ENCODE measurements at places on chromosomes 11 and 22.

DNA sequence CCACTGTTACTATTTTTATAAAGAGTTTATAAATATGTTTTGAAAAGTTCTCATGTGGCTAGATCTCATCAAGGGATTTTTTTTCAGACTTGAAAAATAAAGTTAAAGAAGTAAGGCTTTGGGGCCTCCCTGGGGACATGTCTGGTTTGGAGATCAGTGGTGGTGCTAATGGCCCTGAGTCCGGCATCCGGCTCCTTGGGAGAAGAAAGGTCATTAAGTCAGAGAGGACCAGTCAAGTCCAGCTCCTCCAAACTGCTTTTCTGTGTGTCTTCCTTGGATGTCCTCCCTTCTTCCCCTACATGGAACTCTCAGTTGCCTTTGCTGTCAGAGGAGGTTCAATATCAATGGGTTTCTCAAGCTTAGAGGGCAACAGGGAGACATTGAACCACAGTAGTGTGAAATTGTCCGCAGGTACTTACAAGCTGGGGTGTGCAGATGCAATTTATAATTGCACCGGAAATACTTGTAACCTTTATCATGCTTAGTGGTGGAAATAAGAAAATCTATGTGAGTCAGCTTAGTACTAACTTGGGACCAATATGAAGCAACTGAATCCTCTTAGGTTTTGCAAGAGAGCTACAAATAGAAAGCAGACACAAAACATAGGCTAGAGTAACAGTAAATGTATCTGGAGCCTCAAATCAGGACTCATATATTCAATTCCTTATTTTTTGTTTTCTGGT is 144.3 kb downstream of the TEAD1 start:
- DNase-seq: peak; percentile 76

GRCh38 chr11:121661880-121662486 is 209.2 kb upstream of the SORL1-AS1 start:
- DNase-seq: peak; percentile 88

- DNase-seq: no peak
Measured at GRCh38 chr22:44728761-44729324, 23.5 kb upstream of the ARHGAP8 start.

DNA sequence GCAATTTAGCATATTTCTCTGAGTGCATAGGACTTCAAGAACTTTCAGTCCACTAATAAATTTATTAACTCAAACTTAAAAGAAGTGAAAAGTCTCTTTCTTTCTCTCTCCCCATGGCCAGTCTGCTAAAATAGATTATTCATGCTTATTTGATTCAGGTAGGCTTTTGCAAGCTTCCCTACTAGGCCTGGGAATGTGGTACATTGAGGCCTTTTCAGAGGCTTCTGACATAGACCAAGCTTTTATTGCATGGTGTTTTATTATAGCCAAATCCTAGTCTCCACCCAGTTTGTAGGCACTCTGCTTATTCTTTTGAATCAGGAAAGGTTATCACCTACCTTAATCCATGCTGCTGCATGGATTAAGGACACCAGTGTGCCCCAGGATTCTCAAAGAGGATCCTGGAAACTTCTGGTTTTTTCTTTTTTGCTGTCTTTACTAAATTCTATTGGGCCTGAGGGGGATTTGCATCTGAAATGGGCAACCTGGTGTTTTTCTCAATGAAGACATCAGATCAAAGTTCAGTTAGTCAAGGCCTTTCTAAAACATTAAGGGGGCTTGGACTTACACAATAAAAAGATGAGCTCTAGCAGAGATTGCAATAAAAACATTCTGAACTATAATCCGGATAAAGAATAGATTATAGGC is 92.2 kb downstream of the ELP4 start:
- no peak for DNase-seq

DNA sequence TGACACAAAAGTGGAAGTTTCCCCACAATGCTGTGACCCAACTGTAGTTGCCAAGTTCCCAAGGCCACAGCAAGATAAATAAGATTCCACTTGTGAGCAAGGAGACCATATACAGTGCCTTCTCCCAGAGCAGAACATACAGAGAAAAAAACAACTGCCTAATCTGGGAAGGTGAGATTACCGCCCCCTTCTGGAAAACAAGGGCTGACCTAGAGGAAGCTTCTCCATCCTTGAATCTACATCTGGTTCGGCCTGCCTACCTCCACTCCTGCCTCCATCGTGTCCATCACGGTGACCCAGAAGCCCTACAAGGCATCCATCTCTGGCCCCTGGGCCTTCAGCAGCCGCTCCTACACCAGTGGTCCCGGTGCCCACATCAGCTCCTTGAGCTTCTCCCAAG is 6.1 kb upstream of the RNASEH2C start:
- no peak for DNase-seq

DNA sequence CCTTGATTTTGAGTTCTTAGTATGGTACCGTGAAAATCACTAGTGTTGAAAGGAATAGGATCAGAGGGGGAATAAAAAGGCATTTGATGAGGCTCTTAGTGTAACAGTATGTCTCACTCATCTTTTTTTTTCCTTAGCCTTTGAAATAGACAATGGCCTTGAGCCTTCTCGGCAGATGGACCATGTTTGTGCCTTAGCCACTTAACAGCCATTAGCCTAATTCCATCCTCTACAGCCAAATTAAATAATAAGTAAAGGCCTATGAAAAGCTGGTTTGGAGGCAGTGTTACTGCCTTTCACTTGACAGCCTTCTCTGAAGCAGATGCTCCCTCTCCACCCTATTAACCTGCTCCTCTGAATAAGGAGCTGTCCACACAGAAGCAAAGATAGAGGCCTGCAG is 580.7 kb downstream of the NTM start:
- no peak for DNase-seq

GRCh38 chr22:49208004-49208402 is 619.7 kb downstream of the BRD1 start:
- DNase-seq: no peak

DNA sequence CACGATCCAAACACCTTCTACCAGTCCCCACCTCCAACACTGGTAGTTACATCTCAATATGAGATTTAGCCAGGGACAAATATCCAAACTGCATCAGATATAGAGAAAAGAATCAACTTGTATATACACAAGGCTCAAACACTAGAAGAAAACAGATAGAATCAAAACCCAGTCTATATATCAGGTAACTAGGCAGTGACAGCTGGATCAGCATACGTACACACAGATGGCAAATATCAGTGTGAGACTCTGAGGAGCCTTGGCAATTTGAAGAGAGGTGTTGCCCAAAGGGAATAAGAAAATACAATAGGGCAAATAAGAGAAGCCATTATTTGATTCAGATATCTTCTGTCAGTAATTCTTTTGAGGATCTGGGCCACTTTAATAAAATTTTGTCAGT is 951.3 kb upstream of the CHORDC1 start:
- DNase-seq: no peak

DNA sequence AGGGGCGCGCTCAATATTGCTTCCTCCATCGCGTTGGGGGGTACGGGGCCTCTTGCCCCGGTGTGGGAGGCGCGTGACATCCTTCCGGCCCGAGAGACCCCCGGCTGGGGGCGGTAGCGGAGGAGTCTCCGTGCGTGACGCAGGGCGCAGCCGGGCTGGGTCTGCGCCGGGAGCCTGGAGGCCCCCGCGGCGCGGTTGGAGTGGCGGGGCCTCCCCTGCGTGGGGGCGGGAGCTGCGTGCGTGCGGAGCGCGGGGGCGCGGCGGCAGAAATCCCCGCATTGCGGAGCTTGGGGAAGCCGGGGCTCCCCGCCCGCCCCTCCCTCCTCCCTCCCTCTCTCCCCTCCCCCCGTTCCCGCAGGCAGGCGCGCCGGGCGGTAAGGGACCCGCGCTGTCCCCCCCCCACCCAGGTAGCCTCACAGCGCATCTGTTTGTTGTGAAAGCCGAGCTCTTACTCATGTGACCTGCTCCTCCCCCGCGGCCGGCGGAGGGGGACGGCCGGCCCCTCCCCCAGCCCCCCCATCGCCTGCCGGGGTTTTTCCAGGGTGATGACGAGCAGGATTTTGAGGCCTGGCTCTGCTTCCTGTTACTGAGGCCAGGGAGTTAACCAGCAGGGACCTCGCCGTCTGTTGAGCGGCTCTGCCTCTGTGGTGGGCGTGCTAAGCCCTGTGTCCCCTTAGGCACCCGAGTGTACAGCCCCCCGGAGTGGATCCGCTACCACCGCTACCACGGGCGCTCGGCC is 1.6 kb downstream of the PIM3 start:
- peak; percentile 71 for DNase-seq

DNA sequence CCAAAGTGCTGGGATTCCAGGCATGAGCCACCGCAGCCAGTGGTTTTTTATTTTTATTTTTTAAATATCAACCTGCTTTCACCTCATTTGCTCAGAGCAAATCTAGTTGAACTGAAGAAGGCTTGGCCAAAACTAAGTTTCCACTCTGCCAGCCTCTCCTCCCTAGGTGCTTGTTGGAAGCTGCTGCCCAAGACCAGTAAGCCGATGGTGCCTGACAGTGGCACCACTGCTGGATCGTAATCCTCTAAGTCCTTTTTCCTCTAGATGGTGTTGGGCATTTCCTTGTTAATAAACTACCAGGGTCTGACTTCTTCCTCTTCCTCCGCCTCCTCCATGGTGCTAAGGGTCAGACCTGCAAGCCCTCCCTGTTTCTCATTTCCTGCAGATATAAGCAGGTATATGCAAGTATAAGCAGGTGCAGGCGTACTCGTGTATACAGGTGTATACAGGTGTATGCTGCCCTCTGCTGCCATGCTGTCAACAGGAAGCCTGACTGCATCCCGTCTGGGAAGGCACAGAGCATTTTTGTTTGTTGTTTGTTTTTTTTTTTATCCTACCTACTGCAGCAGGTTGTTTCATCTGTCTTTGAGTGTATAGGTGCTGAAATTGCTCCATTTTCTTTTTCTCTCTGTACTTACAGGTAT is 1.6 kb downstream of the NADSYN1 start:
- DNase-seq: no peak

DNA sequence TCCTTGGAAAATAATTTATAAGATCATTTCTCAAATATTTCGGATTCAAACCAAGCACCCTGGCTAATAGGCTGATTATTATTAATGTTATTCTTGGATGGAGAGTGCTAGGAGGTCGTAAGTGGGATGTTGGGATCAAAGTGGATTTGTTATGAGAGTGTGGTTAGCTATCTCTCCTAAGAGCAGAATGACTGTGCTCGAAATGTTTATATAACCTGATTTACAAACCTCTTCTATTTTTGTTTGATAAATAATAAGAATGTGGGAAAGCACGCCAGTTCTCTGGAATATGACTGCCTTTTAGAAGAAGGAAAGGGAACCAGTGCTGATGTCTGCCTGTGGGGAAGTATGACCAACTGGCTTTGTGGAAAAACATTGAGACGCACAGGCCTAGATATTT is 527.5 kb downstream of the NTM start:
- no peak for DNase-seq

DNA sequence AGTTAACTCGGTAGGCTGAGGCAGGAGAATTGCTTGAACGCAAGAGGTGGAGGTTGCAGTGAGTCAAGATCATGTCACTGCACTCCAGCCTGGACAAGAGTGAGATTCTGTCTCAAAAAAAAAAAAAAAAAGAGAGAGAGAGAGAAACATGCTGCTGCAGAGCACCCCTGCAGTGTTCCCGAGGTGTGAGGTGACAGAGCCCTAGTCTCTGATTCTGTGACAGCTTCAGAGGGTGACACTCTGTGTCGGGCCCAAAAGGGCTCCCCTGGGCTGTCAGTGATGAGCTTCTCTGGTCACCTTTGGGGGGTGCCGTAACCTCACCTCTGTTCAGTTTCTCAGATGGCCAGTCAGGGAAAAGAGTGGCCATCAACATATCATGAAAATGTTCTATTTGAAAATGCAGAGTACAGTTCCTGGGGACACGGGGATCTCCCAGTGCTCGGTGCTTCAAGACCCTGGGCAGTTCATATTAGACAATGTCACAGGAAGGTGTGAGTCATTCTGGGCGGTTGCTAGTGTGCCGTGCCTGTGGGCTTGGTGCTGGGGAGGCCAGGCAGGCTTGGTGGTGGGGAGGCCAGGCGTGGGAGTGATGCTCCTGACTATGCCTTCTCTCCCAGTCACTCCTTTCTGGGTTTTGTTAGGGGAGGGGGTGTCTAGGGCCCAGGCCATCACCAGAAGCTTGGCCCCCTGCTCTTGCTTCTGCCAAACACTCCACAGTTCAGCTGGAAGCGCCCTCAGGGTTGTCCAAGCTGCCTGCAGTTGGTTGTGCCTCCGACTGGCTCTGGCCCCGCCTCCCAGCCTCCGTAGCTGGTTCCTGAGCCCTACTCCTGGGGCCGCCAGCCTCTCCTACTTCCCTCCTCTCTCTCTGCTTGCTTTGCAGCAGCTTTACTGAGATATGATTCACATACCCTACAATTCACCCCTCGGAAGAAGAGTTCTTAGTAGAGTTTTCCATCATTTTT is 52.5 kb upstream of the CLDN5 start:
- no peak for DNase-seq

GRCh38 chr11:36689442-36689841 is 91.4 kb upstream of the RAG2 start:
- no peak for DNase-seq

DNA sequence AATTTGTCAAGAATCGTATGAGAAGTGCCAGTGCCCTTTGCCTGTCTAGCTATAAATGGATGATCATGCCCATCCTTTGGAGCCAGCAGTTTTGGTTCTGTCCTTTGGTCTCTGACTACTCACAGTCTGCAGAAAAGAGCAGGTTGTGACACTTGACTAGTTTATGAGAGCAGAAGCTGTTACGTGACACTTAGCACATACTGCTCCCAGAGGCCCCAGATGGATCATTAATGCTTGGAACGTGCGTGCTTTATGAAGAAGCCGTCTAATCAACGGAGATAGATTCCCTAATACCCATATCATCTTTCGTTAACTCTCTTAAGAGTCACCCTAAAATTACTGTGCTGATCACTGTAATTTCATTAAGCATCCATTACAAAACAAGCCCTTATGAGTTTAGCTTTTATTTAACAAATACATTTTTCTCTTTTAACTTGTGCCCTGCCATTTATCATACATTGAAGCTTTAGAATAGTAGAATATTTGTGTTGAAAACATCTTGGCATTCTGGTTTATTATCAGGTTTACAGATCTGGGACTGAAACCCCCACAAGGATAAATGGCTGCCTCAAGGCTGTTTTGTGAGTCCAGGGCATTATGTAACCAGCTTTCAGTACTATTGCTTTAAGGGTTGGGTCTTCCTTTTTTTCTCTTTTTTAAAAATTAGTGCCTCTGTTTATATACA is 47.0 kb upstream of the ADORA2A start:
- DNase-seq: no peak

DNA sequence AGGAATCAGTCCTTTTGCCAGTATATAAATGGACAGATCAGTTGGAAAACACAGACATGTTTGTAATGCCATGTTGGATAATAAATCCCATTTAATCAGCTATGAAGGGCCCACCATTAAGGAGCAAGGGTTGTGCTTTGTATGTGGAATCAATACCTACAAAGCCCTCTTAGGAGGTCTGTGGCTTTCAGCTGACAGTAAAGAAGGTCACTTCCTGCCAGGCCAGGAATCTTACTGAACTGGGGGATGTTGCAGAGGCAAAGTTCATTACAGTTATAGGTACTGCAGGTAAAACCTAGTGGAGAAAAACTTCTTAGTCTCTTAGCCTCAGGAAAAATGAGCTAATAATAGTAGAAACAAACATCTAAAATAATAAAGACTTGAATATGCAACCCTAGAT is 129.5 kb downstream of the FAM76B start:
- DNase-seq: no peak
